HT1080 (cell line): ENCODE measurements at places on chromosomes 4 and X.

- DNase-seq: no peak
Measured at GRCh38 chr4:7713757-7714156, 225.9 kb downstream of the AFAP1 start.

DNA sequence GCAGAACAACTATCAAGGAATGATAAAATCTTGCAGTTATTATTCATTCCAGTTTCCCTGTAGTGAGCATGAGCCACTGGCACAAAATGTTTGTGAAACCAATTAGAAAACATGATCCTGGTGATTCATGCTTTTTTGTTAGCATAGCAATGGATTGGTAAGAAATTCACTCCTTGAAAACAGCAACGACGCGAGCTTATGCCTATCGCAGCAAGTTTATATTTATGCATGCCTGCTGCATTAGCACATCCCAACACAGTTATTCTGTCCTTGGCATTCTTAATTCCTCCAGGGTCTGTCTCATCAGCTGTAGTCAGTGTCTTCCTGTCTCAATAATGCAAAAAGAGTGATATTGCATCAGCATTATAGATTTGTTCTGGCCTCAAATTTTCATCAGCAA lies 975.9 kb downstream of the STIM2 start:
- no peak for DNase-seq

DNA sequence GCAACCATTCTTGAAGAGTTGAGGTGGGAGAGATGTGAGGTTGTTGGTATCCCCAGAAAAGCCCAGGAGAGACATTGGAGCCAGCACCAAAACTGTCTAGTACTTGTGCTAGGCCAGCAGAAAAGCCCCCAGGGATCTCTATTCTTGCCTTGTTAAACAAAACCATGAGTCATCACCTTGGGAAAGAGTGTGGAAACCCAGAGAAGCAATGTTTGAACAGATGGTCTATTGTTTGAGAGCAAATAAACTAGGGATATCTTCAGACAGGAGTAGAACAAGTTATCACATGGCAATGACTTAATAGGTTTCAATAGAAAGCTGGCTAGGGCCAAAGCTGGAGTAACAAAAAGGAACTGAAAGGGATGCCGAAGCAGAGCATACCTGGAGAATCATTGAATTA lies 195.7 kb upstream of the CASK start:
- peak; percentile 92 for DNase-seq

GRCh38 chrX:82658492-82658891 lies 849.6 kb upstream of the POU3F4 start:
- no peak for DNase-seq
